ENCODE measurements at places on chromosomes 2 and 18.

- DNase-seq: no peak
Observed at GRCh38 chr2:99471654-99472599, 17.9 kb downstream of the REV1 start.

- no peak for DNase-seq
Observed at GRCh38 chr18:58026857-58027256, 17.2 kb upstream of the NEDD4L start.

DNA sequence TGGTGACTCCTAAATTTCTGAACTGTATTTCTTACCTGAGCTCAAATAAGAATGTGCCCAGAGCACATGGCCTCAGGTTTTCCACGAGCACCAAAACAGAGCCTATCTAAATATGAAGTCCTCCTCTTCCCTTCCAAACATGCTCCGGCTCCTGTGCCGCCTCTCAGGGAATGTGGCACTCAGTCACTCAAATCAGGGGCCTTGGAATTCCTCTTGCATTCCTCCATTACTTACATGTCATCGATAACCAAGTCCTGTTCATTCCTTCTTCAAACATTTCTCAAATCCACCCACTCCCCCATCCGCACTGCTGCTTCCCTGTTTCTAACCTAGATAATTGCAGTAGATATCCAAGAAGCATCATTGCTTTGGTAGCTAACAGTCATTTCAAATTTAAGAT, 151.4 kb downstream of the CHST9 start:
- DNase-seq: no peak

DNA sequence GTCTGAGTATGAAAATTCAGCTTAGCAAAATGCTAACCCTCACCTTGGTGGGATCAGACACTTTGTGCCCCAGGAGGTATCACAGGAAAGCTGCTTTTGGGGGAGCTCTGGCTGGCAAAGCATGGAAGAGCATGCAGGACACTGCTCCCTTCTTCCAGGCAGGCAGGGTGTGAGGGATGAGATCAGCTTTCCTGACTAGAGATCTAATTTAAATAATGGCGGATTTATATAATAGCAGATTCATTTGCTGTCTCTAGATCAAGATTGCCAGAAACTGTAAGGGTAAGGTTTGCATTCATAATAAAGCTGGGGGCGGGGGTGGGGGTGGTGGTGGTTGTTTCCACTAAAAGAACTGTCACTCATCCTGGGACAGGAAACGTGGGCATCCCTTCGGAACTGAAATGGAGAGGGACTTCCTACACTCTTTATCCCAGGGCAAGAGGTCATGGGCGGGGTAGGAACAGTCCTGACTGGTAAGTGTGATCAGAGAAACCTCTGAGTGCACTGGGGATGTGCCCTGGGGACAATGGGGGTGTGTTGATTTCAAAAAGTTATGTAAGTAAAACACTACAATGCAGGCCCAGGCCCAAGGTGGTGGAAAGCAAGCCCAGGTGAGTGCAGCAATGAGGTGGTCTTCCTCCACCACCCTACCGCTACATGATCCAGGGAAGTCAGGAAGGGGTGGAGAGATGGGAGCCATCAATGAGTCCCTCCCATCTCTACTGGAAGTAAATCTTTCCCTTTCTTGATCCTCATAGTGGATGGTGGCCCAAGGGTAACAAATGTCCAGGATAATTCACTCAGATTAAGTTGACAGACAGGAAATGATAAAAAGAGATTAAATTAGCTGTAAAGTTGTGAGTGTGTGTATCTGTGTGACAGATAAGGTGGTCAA, 171.4 kb upstream of the SERPINE2 start:
- DNase-seq: peak; percentile 16

DNA sequence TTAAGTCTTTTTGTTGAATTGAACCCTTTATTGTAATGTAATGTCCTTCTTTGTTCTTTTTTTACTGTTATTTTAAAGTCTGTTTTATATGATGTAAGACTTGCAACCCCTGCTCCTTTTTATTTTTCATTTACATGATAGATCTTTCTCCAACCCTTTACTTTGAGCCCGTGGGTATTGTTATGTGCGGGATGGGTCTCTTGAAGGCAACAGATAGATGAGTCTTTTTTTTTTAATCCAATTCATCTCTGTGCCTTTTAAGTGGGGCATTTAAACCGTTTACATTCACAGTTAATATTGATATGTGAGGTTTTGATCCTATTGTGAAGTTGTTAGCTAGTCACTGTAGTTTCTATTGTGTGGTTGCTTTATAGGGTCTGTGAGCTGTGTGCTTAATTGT, 120.6 kb downstream of the NCOA1 start:
- DNase-seq: no peak

DNA sequence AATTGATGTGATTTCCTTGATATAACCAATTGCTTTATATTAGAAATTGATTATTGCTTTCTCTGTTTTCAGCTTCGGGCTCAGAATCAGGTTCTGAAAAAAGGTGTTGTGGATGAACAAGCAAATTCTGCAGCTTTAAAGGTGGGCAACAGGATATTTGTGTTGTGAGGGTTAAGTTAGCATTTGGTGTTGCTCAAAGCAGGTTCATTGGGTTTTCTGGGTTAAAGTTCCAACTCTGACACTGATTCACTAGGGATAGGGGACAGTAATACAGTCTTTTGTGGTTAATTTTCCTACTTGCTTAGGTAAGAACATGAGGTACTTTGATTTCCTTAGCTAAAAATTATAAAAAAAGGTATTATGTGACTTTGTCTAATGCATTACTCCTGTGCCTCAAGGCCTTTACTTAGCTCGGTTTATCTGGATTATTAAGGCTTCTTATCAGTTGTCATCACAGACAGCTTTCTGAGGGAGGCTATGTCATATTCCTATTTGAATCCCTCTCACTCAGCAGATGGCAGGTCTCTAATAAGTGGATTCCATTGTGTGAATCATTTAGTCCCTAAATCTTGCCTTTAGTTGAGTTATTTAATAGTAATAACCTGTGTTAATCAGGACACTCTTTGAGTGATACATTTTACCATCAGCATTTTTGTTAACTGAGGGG, 78.9 kb upstream of the STON1 start:
- DNase-seq: no peak

GRCh38 chr2:144430722-144431391, 89.1 kb downstream of the ZEB2 start:
- DNase-seq: no peak

DNA sequence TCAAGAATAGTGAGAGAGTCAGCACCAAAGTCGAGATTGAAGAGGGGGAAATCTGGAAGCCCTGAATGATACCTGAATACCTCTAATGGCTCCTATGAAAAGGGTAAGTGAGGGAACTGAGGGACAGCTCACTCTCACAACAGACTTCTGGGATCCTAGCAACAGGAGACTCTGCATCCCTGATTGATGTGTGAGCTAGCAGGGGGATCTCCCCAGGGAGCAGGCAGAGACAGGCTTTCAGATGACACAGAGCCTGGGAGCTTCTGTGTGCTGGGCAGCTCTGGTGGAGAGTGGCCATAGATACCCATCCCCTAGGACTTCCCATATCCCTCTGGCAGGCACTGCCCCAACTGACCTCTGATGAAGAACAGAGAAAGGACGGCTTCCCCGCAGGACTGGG, 206.2 kb downstream of the EXOC6B start:
- DNase-seq: no peak

GRCh38 chr2:80128080-80128479, 176.5 kb downstream of the LRRTM1 start:
- DNase-seq: no peak

- DNase-seq: no peak
Observed at GRCh38 chr2:204289066-204289465, 256.2 kb upstream of the PARD3B start.

- DNase-seq: no peak
Observed at GRCh38 chr2:5401115-5401657, 291.0 kb upstream of the SOX11 start.
